ENCODE measurements at places on chromosomes 3 and 15. TPM values are rescaled to one million over a fixed set of nuclear protein-coding genes. Genes with fewer than 3 reads are reported as not detected.

DNA sequence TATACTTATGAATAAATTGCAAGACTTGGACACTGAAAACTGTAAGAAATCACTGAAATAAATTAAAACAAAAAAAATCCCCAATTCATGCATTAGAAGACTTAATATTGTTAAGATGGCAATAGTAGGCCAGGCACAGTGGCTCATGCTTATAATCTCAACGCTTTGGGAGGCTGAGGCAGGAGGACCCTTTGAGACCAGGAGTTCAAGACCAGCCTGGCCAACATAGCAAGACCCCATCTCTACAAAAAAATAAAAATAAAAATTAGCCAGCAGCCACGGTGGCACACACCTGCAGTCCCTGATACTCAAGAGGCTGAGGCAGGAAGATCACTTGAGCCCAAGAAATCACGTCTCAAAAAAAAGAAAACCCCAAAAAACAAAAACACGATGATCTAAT is 35.8 kb downstream of the CPEB1 start:
- DNase-seq: no peak

DNA sequence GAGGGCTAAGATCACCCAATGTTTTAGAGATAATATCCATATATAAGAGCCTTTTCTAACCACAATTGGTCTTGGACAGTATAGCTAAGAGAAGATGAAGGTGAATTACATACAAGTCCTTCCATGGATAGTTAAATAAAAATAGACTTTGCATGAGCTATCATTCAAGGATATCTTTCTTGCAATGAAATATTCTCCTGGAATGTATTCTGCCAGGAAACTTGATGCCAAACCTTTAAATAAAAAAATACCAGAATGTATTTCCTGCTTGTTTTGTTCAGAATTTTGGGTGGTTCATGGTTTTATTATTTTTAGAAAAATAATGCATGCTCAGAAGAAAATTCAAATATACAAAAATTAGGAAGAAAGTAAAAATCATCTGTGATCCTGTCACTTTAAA is 88.8 kb upstream of the PPIB start:
- no peak for DNase-seq

GRCh38 chr3:14767245-14768051 is 51.3 kb upstream of the FGD5 start:
- DNase-seq: no peak

GRCh38 chr15:52772766-52773165 is 17.4 kb downstream of the ONECUT1 start:
- no peak for DNase-seq

DNA sequence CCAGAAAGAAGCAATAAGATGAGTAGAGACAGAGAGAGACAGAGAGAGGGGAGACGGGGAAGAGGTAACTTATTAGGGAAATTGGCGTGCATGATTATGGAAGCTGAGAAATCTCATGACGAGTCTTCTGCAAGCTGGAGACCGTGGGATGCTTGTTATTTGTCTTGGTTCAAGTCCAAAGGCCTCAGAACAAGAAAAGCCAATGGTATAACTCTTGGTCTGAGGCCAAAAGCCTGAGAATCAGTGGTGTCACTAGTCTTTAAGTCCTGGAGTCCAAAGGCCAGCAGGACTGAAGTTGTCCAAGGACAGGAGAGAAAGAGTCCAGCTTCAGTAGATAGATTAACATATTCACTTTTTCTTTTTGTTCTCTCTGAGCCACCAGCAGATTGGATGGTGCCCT is 613.6 kb downstream of the CADM2 start:
- DNase-seq: no peak

DNA sequence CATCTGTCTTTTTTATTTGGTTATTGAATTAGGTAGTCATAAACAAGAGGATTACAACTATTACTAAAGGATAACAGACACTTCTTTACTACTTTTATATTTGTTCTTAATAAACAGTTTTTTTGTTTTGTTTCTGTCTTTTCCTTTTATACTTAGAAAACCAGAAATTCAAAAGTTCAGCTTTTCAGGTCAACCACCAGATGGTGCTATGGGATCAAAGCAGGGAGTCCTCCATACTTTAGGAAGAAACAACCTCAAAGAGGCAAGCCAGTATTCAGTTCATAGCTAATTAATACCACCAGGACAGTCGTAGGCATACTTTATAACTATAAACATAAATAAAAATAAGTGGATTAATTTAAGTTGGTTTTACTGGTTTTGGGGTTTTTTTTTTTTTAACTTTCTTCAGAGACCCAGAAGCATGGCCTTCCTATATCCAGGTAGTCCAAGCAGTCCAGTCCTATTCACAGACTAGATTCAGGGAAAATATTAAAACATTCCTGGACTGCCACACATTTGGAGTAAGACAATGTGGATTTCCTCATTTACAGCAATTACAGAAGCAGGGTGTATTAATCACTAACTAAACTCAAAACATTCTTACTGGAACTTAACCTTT is 16.0 kb upstream of the EID1 start:
- no peak for DNase-seq

GRK7 gene
- total RNA-seq: not detected

GRCh38 chr3:141419946-141420345 is 51.6 kb downstream of the ZBTB38 start:
- no peak for DNase-seq

SCN11A gene
- 1.4 TPM for total RNA-seq

DNA sequence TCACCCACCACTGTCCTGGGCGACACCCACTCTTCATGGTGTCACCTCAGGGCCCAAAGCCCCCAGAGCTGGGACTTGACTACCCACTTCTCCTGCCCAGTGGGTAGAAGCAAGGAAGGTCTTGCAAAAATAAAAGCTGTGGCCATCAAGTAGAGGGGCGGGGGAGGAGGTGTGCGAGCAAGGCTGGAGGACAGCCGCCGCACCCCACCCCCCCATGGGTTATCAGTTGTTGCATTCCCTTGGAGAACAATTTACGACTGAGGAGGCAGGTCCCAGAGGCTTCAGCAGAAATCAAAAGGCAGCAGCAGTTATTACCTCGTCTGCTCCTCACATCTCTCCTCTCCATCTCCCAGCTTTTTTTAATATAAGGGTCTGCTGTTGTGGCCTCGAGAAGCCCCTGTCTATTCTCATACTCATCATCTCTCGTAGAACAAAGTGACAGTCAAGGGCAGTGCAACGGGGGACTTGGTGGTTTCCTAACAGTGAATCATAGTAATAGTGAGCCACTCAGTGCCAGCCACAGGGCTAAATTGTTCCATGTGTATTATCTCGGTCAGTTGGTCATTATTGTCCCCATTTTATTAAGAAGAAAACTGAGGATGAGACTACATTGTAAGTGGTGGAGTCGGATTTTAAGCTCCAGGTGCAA is 116.4 kb downstream of the PDCD6IP start:
- no peak for DNase-seq

LRRC15 gene
- 0.07 TPM for total RNA-seq

- no peak for DNase-seq
Measured at GRCh38 chr3:193055352-193055751, 137.7 kb upstream of the MB21D2 start.

LRRK1 gene
- 2.0 TPM for total RNA-seq

NPAP1 gene
- total RNA-seq: 0.12 TPM

DNA sequence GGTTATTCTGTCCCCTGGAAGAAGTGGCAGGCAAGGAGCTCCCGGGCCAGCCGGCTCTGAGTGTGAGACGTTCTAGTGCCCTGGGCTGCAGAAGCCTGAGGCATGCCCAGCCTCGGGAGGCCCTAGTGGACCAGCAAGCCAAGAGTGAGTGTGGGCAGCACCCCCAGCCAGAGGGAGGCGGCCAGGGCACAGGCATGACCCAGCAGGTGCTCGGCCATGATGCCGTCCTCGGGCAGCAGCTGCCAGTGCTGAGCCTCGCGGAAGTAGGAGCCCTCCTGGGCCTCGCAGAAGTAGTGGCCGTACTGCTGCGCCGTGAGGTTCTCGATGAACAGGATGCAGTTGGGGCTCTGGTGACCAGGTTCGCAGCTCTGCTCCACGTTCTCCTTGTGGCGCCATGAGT is 23.3 kb downstream of the SEMA7A start:
- DNase-seq: no peak

DLL4 gene
- total RNA-seq: 5.9 TPM

DNA sequence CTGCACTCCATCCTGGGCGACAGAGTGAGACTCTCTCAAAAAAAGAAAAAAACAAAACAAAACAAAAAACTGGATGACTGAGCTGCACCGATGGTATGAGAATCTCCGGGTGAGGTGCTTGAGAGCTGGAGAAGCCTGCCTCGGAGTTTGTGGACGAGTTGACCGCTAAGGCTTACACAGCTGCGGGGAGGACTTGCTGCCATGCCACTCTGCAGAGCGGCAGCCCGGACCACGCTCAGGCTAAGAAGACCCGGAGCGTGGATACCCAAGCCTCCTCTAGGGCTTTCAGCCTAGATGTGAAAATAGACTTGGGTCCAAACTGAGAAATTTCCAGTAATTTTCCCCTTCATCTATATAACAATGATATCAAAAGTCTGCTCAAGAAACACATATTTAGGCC is 16.0 kb downstream of the NRROS start:
- no peak for DNase-seq

CRYGS gene
- 1.2 TPM for total RNA-seq

DNA sequence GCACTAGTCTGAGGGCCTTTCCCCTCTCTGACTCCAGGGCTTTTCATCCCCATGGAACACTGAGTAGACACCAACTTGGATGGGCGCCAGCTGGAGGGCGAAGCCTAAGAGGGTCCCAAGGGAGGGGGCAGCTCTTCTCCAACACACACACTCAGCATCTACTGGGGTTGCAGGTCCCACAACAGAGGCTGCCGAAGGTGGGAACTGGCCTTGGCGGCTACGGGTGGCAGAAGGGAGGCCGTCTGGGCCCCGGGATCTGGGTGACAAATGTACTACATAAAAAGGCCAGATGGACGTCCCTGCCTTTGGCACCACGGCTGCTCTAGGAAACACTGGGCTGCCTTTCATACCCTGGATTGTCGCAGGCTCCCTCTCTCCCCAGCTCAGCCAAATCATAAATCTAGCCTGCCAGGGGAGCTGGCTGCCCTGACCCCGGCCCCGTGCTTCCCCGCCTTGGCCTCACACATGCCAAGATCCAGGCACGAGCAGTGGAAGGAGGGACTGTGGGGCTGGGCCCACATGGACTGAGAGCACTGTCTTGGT is 31.5 kb downstream of the SEMA5B start:
- DNase-seq: no peak

DNA sequence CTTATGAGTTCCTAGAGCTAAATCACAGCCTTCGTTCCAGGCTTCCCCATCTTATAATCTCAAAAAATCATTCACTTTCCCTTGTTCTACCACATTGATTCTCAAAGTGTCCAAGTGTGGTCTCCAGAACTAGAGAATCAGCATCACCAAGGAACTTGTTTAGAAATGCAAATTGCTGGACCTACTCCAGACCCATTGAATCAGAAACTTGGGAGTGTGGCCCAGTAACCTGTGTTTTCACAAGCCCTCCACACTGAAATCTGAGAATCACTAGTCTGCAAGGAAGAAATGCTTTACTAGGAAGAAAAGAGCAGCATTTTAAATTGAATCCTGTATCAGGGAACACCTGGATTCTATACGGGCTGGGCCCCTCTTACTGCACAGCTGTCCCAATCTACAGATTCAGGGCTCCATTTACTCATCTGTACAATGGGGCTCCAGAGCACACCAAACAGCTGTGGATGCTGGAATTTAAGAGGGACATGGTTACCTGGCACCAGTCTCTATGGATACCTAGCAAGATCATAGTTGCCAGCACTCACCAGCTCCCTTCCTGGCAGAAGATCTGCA is 3.9 kb downstream of the MEGF11 start:
- DNase-seq: no peak

GRCh38 chr15:42121021-42121420 is 26.7 kb upstream of the PLA2G4D start:
- no peak for DNase-seq

LRRC3B gene
- total RNA-seq: 0.29 TPM

DNA sequence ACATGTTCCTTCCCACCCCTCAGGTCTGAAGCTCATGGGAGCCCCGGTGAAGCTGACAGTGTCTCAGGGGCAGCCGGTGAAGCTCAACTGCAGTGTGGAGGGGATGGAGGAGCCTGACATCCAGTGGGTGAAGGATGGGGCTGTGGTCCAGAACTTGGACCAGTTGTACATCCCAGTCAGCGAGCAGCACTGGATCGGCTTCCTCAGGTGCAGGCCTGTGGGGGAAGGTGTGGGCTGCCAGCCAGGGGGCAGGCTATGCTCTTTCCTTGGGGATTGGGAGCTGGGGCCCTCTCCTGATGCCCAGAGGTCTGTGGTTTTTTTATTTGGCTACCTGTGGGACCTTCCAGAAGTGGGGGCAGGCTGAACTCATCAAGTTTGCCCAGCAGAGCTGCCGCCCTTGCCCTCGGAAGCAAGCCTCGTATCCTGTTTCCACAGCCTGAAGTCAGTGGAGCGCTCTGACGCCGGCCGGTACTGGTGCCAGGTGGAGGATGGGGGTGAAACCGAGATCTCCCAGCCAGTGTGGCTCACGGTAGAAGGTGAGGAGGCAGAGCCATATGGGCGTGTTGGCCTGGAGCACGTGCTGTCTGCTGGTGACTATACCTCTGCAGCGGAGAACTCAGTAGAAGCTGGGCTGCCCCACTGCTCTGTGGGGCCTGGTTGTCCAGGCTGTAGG is 2.2 kb downstream of the TYRO3 start:
- DNase-seq: no peak

IL17RD gene
- total RNA-seq: 47.4 TPM

GRCh38 chr15:44712346-44713005 is 1.2 kb downstream of the B2M start:
- DNase-seq: no peak

GRCh38 chr3:130687327-130687726 is 59.3 kb downstream of the PIK3R4 start:
- DNase-seq: no peak

DMXL2 gene
- 25.6 TPM for total RNA-seq

NCKIPSD gene
- total RNA-seq: 20.1 TPM

DNA sequence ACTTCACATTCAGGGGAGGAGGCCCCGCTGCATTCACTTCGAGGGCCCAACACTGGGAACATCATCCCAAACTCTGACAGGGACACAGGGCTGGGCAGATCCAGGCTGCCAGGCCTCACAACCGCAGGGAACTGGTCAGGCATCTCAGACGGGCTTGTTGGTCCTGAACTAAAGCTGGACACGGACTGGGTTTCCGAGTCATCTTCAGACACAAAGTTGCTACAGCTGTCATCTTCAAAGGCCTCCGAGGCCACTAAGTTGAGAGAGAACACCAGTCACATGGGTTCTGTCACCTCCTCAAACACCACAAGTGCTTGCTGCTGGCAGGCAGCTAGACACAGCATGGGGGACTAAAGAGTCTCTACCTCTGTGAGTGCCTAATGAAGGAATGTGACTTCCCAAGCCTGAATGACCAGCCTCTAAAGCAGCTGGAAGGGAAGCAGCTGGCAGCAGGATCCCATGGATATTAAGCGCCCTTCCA is 50.9 kb downstream of the CAPN7 start:
- DNase-seq: no peak

GRCh38 chr3:119662604-119663373 is 2.4 kb upstream of the POPDC2 start:
- no peak for DNase-seq
